ENCODE measurements at places on chromosomes 3 and 15.

- no peak for DNase-seq
Observed at GRCh38 chr3:47310391-47310790, 27.6 kb downstream of the KLHL18 start.

DNA sequence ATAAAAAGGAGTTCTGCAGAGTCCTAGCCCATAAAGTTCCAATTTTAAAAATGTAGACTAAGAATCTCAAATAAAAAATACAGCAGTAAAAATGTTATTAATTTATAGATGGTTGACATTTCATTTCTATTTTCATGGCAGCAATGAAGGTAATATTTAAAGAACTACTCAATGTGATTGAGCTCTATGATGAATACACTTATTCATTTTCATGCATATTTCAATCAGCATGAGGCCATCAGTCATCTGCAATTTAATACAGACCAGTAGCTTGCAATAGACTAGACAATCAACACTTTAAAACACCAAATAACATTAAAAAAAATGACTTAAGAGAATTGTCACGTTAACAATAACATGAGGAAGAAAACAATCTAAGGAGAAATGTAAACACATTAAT lies 1295.8 kb upstream of the ALCAM start:
- DNase-seq = no peak

DNA sequence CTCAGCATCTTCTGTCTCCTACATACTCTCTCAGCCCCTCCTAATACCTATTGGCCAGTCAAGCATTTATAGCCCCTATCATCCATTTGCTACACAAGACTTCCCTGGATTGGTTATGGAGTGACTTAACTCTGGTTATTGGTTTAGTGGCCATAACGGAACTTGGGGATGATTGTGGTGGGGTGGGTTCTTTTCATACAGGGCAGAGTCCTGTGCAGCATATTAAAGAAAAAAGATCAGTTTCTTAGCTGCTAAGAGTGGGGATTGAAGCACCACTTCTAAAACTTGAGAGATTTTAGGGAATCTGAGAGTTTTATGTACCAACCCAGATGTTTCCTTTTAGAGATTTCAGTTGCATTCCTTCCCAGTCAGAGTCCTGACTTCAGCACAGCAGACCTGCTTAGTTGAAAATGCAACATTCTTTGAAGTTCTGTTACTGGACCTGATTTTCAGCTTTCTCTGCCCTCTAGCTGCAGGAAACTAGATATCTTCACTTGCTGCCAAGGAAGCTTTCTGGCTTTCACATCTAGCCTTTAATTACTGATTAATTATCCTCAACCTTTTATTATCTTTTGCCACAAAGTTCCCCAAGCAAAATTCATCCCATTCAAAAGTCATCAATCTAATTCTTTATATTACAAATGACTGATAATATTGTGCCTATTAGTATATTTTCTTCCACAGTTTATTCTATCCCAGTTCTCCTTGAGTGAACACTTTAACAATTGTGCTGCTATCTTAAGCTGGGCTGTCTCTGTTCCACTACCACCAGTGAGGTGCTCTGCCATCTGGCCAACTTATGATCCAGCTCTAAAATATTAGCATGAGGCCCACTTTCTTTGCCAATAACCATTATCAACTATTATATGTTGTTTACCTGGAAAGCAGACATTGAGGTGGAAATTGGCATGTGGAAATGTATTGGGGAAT lies 906.0 kb upstream of the ALCAM start:
- peak; percentile 29 for DNase-seq

GRCh38 chr3:31364188-31364587 lies 168.5 kb upstream of the STT3B start:
- DNase-seq = no peak

DNA sequence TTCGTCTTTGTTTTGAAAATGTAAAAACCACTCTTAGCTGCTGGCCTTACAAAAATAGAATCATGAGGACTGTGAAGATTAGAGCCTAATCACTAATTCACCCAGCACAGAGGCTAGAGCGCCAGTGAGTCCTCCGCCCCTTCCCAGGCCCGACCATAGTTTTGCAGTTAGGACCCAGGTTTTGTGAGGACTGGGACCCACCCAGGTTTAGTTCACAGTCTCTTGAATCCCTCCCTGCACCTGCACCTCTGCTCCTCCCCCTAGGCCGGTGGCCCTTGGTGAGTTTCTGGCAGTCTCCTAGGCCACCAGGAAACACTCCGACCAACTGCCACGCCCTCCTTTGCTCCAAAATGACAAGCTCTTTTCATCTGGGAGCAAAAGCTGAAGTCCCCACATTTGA lies 136.0 kb upstream of the CCDC54 start:
- peak; percentile 44 for DNase-seq

GRCh38 chr3:132117642-132118041 lies 82.8 kb upstream of the CPNE4 start:
- DNase-seq = peak; percentile 34

- no peak for DNase-seq
Observed at GRCh38 chr3:130627143-130627855, 110.3 kb downstream of the COL6A6 start.

DNA sequence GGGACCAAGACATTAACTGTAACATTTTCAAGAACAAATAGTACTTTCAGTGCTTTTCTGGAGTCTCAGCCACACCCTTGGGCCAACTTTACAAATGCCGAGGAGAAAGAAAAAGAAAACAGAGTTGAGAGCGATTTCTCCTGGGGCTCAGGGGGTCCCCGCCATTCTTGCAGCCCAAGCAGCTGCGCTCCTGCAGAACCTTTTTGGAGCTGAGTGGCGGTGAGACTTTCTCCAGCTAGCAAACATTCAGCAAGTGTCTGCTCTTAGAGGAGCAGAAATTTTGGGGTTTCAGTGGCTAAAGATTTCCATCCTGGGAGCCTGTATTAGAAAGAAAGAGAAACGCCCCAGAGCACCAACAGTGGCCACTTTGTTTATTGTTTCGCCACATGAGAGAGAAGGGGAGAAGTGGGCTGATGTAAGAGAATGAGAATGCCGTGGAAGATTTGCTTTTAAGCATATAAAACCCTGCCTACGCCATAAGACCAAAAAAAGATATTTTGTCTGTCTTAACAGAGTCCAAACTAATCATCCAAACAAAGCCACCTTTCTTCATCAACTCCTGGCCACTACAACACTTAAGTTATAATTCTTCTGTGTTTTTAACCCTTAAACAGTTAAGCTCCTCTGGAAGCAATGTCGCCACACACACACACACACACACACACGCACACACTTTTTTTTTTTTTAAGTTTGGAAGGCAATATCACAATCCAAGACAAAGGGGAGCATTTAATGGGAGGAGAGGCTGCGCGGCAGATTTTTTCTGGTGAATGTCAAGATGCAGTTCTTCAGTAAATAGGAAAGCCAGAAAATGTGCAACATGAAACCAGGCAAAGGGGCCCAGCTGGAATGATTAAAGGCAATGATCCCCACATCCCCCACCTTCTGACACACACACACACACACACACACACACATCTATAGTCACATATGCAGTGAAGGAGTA lies 19.2 kb downstream of the EID1 start:
- DNase-seq = no peak

GRCh38 chr3:111852540-111852939 lies 6.5 kb upstream of the PHLDB2 start:
- DNase-seq = no peak

DNA sequence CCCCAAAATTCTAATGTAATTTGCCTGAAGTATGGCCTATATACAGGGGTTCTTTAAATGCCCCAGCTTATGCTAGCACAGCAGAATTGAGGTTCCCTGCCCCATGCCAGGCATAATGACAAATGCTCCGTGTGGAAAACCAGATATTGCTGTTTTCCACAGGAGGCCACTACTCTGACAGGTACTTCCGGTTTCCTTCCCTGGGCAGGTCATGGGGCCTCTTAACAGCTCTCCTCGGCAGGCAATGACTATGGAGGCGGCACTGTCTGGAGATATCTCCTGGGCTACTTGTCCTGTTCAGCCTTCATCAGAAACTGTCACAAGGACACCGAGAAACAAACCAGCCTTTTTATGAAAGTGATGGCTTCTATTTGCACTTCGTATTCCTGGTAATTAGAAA lies 54.8 kb downstream of the SLC7A14 start:
- no peak for DNase-seq

- DNase-seq = peak; percentile 24
Observed at GRCh38 chr3:124600765-124601164, 129.5 kb upstream of the UMPS start.

- DNase-seq = no peak
Observed at GRCh38 chr3:106049821-106050220, 181.0 kb upstream of the CBLB start.

DNA sequence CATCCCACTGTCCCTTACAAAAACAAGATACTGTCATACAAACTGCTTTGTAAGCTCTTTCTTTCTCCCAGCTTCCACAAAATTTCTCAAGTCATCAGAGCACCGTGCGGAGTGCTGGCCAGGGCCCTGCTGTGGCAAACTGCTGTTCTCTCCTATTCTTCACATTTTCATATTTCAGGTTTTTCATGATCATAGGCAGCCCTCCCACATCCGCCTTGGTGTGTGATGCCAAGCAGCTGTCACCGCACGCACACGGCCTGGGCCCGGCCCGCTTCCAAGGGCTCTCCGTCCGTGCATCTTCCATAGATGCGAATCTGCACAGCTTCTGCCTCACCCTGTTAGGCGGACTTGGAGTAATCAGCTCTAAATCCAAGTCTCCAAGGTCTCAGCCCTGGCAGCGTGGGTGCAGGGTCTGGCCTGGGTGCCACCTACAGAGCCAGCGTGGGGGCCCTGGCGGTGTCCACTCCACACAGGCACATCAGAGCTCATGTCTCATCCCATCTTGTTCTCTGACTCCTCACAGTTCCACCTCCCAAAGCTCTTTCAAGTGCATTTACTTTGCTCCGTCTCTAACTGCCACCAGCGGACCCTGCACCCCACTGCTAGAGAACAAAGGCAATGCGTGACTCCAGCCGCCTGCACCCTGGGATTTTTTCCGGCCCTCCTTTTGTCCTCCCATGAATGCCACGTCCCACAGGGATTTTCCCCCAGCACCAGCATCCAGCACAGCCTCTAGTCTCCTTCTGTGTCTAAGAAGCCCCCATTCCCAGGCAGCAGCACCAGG lies 27.2 kb downstream of the CYFIP1 start:
- no peak for DNase-seq

DNA sequence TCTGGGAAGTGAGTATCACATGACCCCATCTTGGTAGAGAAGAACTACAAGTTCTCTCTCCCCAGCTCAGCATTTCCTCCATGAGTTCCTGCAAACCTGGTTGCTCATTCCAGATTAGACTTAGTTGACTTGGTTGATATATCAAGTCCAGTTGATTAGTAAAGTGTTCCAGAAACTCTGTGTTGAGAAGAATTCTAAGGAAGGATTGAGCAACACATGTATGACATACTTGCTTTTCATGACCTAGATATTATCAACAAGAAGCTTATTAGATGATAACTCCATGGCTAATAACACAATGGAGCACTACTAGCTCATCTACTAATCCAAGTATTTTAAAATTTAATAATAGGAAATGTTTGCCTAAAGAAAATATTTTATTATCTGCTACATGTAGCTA lies 6.4 kb upstream of the EID1 start:
- peak; percentile 40 for DNase-seq

GRCh38 chr3:125078951-125079674 lies 23.3 kb upstream of the HEG1 start:
- no peak for DNase-seq

- no peak for DNase-seq
Observed at GRCh38 chr3:14502472-14502871, 37.7 kb downstream of the GRIP2 start.

- DNase-seq = no peak
Observed at GRCh38 chr15:68557469-68558317, 21.1 kb upstream of the CORO2B start.

DNA sequence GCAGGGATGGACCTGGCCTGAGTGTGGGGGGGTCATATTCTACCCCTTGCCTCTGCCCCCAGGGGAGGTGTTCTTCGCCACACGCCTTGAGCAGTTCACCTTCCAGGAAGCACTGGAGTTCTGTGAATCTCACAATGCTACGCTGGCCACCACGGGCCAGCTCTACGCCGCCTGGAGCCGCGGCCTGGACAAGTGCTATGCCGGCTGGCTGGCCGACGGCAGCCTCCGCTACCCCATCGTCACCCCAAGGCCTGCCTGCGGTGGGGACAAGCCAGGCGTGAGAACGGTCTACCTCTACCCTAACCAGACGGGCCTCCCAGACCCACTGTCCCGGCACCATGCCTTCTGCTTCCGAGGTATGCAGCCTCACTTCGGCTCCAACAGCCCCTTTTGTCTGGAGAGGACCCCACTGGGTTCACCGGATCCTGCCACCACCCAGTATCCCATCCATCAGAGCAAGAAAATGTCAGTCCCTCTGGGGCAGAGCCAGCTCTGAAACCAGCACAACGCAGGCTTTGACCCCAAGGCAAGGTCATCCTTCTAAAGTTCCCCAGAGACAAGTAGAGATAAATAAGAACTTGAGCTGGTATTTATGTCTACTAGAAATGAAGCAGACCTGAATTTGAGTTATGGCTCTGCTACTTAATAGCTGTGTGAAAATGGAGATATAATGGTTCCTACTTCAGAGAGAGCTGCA lies 45.8 kb downstream of the HAPLN3 start:
- no peak for DNase-seq

GRCh38 chr3:33437556-33438283 lies 2.5 kb downstream of the UBP1 start:
- DNase-seq = peak; percentile 44

DNA sequence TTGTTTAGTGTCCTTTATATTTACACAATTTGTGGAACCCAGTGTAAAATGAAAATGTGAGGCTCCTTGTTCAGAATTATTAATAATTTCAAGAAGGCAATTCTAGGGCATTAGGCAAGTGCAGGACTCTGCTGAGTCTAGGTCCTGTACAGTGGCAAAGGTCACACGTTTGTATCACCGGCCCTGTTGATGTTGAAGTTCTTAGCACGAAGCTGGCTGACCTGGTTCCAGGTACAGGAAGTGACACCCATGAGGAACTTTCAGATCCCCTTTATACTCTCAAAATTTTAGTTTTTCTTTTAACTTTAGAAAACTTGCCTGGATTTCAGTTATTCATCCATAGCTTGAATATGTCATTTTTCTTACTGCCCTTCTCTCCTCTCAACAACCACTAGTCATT lies 349.4 kb downstream of the CNTN6 start:
- DNase-seq = no peak

DNA sequence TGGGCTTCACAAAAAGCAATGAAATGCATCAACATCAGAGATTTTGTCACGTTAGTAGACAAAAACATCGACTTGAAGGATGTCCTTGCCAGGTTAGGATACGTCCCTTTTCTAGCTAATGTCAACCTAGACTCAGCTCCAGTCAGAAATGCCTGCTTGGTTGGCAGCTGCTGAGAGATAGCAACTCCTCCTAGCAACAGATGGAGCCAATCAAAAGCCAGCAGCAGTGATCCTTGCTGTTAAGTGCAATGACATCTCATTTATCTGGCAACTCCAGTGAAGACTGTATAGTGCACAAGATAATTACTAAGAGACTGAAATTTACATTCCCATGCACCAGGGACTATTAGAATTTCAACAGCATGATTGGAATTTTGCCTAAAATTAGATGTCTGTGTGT lies 424.1 kb downstream of the FGF12 start:
- no peak for DNase-seq

- DNase-seq = no peak
Observed at GRCh38 chr3:51715977-51716294, 9.1 kb downstream of the GRM2 start.

Data from bronchial epithelial cell (primary cell).